SK-N-SH (cell line): ENCODE measurements at places on chromosomes 16 and 17. TPM values are rescaled to one million over a fixed set of nuclear protein-coding genes. Genes with fewer than 3 reads are reported as not detected.

DNA sequence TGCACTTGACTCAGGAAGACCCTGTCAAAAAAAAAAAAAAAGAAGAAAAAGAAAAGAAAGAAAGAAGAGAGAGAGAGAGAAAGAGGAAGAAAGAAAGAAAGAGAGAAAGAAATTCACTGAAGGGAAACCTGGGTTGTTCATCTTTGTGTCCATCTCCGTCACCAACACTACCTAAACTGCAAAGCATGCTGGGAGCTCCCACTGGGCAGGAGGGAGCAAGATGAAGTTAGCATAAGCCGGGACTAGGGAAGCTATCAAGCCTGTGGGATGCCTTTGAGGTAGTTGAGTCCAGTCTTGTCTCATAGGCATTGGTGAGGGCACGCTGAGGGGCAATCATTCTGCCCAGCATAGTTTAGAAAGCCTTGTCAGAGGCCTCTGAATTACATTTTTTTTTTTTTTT, 7.6 kb upstream of the CBFB start:
- DNase-seq: no peak
- no peaks in the 10 kb centered on the region for H3K27me3 ChIP-seq
- H3K4me3 ChIP-seq: no peak overlapping the region
- H3K27ac ChIP-seq: no peak overlapping the region

GRCh38 chr16:65781363-65781762, 585.1 kb upstream of the CDH5 start:
- DNase-seq: no peak
- no peak overlapping the region for H3K4me3 ChIP-seq
- H3K4me1 ChIP-seq: peaks cover 6% of the 10 kb centered on the region; the same call in 1 of the 2 replicates
- H3K36me3 ChIP-seq: no peaks in the 10 kb centered on the region

- no peak overlapping the region for H3K27ac ChIP-seq
Measured at GRCh38 chr16:728890-729744, 2.2 kb downstream of the HAGHL start.

- H3K27ac ChIP-seq: no peak overlapping the region
- H3K27me3 ChIP-seq: no peaks in the 10 kb centered on the region
- H3K4me1 ChIP-seq: no peaks in the 10 kb centered on the region; the same call in 1 of the 2 replicates
Measured at GRCh38 chr16:15960124-15960971, 10.9 kb downstream of the ABCC1 start.

CCL11 gene
- polyA plus RNA-seq: not detected in 2 replicates

CDYL2 gene
- 0.03 and 0.05 TPM in 2 replicates for polyA plus RNA-seq

ARL5C gene
- polyA plus RNA-seq: not detected in 2 replicates

GRAPL gene
- not detected in 2 replicates for polyA plus RNA-seq

CLEC3A gene
- 0.03 TPM in 1 of 2 replicates, not detected in the other for polyA plus RNA-seq
